ENCODE measurements at places on chromosomes 4 and X.
A peak's percentile ranks its signal among the peaks of the same experiment; 100 is the strongest.

GRCh38 chr4:10106421-10107039, 10.1 kb downstream of the WDR1 start:
- no peak for DNase-seq

DNA sequence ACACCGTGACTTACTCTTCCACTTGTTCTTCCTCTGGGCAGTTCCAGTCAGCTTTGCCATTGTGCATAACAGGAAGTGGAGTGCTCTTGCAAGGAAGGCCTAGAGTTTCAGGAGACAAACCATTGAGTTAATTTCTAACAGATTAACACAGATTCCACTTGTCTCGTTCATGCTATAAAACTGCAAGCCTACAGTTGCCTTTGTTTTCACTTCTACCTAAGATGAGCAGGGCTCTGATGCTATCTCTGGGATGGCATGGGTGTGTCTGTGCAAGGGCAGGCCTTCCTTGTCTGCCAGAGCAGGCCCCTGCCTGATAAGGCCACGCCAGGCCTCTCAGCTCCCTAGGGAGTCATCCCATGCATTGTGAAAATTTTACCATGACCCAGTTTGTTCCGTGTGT, 67.7 kb upstream of the PGRMC2 start:
- DNase-seq, result no peak

GRCh38 chrX:33989936-33990335, 142.2 kb downstream of the FAM47A start:
- DNase-seq, result no peak

DNA sequence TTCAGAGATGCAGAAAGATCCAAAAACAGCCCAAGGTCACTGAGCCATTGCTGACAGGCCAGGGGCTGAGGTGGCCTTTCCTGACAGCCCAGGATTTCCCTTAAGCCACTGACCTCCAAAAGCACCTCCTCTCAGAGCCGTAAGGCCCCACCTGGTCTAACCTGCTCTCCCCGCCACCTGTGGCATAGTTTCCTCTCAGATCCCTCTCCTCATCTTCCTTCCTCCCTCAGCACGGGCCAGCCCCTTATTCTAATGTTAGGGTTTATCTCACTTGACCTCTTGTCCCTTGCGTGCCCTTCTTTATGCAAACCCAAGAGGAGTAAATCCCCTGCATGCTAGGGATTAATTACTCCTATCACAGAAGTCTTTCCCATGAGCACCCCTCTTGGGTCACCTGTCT, 113.0 kb downstream of the RBM47 start:
- peak; percentile 65 for DNase-seq

DNA sequence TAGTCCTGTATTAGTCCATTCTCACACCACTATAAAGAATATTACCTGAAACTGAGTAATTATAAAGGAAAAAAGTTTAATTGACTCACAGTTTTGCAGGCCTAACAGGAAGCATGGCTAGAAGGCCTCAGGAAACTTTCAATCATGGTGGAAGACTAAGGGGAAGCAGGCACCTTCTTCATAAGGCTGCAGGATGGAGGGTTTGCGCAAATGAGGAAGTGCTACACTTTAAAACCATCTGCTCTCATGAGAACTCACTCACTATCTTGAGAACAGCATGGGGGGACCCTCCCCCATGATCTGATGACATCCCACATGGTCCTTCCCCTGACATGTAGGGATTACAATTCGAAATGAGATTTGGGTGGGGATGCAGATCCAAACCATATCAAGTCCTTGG, 12.1 kb upstream of the MAGEA11 start:
- no peak for DNase-seq

GRCh38 chr4:158130204-158130603, 42.6 kb downstream of the GASK1B start:
- no peak for DNase-seq

DNA sequence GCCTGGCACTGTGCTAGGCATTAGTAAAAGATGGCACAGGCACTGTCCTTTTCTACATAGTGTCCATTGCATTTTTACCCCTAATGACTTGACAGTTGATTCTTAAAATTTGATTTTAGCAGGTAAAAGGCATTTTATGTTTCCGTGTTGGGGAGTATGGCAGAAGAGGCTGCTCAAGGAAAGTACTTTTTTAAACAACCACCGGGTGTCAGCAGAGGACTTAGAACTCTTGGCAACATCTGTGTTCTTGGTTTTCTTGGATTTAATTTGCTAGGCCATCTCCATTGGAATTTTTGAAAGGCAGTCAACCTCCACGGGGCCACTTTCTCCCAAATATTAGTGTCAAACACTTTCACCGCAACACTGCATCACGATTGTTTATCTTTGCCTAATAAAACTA, 102.9 kb downstream of the TSPAN7 start:
- no peak for DNase-seq

DNA sequence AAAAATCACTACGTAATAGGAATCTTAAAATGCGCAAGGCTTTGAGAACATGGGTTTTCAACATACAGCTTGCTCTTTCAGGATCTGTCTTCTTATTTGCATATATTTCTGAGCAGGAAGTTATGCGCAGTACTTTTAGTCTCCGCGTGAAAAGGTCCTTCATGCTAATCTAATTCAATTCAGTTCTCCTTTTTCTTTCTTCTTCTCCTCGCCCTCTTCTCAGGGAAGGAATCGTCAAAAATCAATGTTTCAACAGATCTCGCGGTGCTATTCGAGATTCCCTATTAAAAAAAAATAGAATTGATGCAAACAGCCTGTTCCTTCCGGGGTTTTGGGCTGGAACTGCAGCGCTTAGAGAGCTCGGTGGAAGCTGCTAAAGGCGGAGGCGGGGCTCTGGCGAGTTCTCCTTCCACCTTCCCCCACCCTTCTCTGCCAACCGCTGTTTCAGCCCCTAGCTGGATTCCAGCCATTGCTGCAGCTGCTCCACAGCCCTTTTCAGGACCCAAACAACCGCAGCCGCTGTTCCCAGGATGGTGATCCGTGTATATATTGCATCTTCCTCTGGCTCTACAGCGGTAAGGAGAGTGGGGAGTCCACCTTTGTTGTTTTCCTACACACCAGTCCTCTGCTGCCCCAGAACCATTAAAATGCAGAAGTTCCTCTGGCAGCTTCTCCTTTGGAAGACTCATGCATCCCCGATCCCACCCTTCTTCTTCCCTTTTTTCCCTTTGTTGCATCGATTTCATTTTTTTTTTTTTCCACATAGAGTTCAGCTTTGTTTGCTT, at the start of the genes HMGN5 and SH3BGRL:
HMGN5 (minus strand) TSS at position 243 of the 785 bp plus-strand sequence. CDS start 80,364 bp downstream, outside the sequence.
SH3BGRL (plus strand) TSS at position 432 of the 785 bp plus-strand sequence; CDS start at position 531, 99 bp downstream.
- DNase-seq, result peak; percentile 31

- no peak for DNase-seq
Observed at GRCh38 chr4:185312699-185313098, 83.0 kb downstream of the LRP2BP start.

GRCh38 chrX:39477031-39477761, 620.6 kb downstream of the BCOR start:
- DNase-seq, result peak; percentile 40

- no peak for DNase-seq
Observed at GRCh38 chr4:40843696-40844095, 93.9 kb downstream of the NSUN7 start.

DNA sequence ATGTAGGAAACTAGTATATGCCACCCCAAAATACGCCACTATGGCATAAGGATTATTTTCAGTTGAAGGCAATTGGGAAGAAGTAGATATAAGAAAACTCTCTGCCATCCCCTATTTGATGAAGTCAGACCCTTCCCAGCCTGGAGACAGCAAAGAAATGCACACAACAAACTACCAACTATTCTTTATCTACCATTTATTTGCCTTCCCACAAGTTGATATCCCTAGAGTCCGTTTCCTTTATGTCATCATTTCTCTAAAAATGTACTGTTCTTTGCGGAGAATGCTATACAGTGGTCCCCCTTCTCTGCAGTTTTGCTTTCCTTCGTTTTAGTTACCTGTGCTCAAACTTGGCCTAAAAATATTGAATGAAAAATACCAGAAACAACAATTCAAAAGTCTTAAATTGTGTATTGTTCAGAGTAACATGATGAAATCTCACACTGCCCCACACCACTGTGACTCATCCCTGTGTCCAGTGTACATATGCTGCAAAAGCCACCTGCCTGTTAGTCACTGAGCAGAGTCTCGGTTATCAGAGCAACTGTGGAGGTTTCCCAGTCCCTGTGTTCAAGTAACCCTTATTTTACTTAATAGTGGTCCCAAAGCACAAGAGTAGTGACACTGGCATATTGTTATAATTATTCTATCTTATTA, 152.3 kb downstream of the WDFY3 start:
- DNase-seq, result no peak

DNA sequence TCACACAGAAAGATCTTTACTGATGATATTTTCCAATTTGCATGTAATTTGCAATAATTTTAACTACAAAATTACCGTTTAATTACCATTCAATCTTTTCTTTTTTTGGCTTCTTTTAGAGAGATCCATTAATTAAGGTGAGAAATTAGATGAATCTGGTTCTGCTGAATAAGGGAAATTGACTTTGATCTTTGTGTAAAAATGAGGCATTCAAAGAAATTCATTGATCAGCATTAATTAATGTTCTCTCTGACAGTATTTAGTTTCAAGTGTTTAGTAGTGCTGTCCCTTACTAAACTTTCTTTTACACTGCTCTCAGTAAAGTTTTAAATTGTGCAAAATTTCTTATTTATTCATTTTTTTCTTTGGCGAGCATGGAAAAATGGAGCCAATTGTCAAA, 97.2 kb upstream of the KCTD8 start:
- DNase-seq, result no peak

DNA sequence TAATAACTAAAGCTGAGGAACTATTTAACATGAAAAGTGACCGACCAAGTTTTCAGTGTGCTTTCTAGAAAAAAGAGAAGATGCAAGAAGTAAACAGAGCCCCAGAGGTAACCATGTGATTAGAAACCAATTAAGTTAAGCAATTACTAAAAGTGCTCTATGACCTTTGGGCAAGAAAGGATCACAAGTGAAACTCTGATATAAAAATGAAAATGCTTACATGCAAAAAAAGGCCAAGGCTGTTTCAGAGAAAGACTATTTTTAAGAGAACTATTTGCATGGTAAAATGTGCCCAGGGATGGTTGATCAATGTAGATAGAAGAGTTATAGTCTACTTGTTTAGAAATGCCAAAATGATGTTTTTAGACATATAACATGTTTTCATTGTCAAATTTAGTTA, 22.0 kb downstream of the KLHL15 start:
- no peak for DNase-seq

DNA sequence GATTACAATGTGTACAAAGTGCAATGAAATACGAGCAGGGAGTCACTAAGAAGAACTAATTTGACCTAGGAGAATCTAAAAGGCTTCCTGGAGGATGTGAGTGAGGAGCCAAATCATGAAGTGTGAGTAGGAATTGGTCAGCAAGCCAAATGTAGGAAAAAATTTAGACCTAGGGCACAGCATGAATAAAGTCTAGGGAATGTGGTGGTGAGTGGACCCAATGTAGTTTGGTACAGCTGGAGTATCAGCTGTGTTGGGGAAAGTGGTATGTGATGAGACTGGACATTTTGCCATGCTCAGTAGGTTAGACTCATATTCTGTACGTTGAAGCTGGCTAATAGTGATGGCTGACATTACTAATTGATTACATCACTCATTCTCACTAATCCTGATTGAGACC, 191.0 kb downstream of the AFF2 start:
- DNase-seq, result no peak

DNA sequence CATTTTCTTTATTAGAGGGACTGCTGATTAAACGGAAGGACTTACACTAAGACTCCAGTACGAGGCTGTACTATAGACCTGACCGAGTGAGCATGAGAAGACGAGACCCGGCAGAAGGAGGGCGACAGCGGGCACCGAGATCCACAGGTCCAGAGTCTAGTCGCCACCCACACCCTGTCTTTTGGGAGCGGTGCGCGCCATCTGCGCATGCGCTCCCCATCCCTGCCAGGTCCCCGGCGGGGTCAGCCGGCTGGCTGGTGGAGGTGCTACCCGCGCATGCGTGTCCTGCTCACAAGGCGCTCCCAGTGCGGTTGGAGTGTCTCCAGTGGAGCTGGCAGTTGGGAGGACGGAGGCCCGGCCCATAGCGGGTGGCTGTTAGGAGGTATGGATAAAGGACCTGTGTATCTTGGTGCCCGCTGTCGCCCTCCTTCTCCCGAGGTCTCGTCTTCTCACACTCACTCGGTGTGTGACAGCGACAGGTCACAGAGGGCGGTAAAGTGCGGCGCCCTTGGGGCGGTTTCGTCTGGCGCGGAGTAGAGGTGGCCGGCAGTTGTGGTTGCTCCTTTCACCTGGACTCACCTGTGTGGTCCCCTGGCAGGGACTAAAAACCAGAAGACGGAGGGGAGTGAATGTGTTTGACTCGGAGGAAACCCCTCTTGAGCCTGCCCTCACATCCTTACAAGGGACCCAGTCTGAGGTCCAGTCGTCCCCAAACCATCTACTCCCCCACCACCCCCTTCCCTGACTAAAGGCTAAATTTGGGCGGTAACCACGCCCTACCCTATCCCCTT, 7.6 kb upstream of the HSD17B10 start:
- DNase-seq, result no peak

DNA sequence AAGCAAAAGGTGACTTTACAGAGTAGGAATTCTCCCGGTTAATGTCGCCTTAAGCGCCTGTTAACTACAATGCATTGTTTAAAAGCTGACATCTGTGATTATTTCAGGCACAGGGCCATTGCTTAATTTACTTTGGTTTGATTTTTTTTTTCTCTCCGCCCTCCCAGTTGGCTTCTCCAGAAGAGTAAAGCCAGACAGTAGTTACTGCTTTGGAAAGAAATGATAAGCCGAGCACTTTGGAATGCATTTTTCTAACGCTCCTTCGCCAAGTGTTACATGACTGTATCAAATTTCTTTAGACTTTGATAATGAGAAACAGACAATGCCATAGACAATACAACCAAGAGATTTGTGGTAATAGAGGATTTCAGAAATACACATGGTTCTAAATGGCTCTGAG, 383.0 kb upstream of the TENM3 start:
- no peak for DNase-seq

DNA sequence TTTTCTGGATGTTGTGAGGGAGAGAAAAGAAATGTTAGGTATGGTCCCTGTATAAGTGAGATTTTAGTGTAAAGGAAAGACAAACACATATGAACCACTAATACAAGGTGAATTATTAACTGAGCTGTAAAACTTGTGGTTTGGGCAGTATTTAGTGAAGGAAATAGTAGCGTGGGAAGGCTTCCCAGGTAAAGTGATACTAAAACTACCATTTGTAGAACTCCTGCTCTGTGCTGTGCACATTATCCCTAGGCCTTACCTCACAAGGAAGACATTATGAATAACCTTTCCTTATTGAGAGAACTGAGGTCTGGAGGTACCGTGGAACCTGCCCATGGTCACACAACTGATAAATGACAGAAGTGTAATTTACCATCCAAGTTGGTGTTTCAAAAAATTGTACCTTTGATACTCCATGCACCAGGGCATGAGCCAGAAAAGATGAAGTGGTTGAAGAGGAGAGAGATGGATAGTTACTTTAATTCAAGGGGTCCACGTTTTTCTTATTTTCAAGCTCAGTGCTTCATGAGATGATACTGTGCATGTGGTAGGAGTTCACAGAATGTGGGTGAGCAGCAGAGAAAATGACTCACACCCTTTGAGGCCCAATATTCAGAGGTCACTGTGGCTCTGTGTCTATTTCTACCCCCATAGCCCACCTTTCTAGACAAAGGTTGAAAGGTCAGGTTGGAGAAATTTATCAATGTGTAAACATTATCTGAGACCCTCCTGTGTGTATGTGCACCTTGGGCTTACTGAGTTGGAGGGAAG, 2.6 kb upstream of the VSIG4 start:
- no peak for DNase-seq

Measured in WERI-Rb-1 (cell line).